ENCODE measurements at places on chromosomes 3 and 15. TPM values are rescaled to one million over a fixed set of nuclear protein-coding genes. Genes with fewer than 3 reads are reported as not detected.

BUB1B gene
- 73.0 TPM for total RNA-seq

GATM gene
- 0.67 TPM for total RNA-seq

GOLGA6A gene
- not detected for total RNA-seq

BCL6 gene
- 4.6 TPM for total RNA-seq

PLSCR2 gene
- not detected for total RNA-seq

RBP2 gene
- total RNA-seq = not detected

LTF gene
- not detected for total RNA-seq

MUSTN1 gene
- 0.22 TPM for total RNA-seq

LPCAT4 gene
- 8.9 TPM for total RNA-seq

NMB gene
- total RNA-seq = 0.53 TPM

- no peak for DNase-seq
Measured at GRCh38 chr15:29196290-29196689, 73.3 kb downstream of the NSMCE3 start.

GRCh38 chr3:19506171-19506570 is 357.9 kb downstream of the KCNH8 start:
- DNase-seq = no peak

DNA sequence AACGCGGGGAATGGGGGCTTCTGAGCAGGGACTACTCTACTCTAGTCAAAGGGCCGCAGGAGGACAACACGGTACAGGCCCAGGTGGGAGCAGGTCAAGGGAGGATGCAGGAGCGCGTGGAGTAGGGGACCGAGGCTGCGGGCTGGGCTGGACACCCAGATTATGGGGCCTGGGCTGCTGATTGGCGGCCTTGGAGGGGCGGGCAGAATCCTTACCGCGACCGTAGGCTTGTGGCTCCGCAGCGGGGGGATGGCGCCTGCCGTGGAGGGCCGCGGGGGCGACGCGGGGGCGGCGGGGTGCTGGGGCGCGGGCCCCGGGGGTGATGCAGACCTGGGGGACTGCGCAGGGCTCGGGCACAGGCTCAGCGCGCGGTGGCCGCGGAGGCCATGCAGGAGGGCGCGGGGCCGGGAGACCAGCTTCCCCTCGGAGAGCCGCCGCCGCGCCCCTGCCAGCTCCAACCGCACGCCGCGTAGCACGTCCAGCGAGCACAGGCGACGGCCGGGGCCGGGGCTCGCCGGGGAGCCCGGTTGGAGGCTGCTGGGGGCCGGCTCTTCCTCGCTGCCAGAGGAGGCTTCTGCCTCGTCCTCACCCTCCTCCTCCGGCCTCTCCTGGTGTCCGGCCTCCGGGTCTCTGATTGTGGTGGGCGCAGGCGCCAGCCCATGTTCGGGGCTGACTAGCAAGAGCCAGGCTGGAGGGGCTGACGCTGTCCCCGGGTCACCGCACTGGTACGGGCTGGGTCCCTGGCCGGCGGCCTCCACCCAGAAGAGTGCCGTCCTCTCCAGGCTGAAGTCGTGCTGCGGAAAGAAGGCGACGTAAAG is 12.9 kb downstream of the UBAP1L start:
- no peak for DNase-seq

DNA sequence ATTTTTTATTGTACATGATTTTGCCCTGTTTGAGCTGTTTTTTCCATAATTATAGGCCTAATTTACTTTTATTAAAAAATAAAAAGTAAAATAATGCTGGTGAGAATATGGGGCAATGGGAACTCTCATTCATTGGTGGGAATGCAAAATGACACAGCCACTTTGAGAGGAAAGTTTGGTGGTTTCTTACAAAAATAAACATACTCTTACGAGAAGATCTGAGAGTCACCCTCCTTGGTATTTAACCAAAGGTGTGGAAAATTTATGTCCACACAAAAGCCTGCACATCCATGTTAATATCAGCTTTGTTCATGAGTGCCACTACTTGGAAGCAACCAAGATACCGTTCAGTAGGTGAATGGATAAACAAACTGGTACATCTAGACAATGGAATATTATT is 9.8 kb downstream of the MUC13 start:
- no peak for DNase-seq

GRCh38 chr3:138962854-138963560 is 16.0 kb downstream of the FOXL2NB start:
- DNase-seq = no peak

DNA sequence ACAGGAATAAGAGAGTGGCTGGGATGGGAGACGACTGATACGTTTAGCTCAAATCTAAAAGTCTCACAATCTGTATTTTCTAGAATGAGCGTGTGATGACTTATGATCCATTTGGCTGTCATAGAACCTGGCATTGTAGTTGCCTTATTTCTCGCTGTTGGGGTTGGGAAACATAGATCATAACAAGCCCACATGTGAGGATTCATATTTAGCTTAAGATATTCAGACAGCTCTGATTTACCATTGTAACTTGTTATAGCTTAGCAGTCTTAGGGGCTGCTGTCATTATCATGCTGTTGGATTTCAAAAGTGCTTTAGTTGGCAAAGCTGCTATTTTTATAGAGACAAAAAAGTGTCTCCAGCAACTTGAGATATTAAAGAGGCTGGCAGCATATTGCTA is 871.3 kb downstream of the ZPLD1 start:
- DNase-seq = no peak

DNA sequence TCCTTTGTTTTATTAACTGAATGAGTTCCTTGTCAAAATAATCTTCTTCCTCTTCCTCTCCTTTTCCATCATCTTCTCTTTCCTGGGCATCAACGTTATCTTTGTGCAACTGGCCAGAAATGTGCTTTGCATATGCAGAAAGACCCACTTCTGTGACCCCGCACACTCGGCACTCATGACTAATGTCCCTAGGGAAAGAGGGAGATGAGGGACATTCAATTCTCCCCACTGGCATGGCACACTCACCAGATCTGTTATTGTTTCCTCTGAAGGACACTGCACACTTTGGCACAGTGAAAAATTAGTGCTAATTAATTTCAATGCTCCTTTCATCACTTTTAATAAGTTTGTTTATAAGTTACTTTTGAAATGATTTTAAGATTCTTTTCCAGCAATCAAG is 34.0 kb downstream of the ZNF106 start:
- no peak for DNase-seq

- DNase-seq = no peak
Measured at GRCh38 chr3:51691021-51691420, 15.8 kb upstream of the GRM2 start.

- peak; percentile 94 for DNase-seq
Measured at GRCh38 chr3:101902041-101902440, 52.7 kb downstream of the NFKBIZ start.

DNA sequence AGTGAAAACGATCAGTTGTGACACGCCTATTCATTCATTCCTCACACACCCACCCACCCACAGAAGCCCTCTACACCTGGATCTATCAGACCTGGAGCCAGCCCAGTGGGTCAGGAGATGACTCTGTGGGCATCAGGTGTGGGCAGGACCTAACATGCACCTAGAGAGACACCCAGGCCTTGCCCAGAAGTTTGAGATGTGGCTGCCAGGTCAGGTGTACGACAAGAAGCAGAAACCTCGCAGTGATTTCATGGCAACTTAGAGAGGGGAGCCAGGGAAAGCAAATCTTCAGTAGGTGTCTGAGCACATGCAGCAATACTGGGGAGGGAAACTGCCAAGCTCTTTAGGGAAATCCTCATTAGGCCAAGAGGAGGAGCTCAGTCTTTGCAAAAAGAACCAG is 264.7 kb upstream of the ROPN1 start:
- DNase-seq = no peak

Measured in A172 (cell line).